ENCODE measurements at places on chromosomes 12 and 14. TPM values are rescaled to one million over a fixed set of nuclear protein-coding genes. Genes with fewer than 3 reads are reported as not detected.

- H3K27ac ChIP-seq = peak overlapping the region; percentile 92
- no peaks in the 10 kb centered on the region for H3K36me3 ChIP-seq
- peaks cover 54% of the 10 kb centered on the region for H3K4me1 ChIP-seq
Observed at GRCh38 chr12:54359762-54360351, 4.4 kb downstream of the GPR84 start.

Gene RNASE7
- not detected for total RNA-seq

DNA sequence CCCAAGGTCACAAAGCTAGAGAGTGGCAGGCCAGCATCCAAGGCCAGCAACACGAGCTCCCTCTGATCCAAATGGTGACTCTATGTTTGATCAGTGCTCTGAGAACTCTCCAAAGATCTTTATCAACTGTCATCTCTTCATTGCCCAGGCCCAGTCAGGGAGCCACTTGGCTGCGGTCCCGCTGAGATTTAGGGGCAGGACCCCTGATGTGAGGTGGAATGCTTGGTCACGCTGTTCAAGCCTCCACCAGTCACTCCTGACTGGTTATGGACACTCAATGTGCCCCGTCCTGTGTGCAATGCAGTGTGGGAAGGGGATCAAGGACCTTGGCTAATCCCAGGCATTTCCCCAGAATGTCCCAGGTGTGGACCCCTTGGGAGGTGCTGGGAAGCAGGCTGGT is 19.8 kb upstream of the TCL1B start:
- H3K4me1 ChIP-seq = peaks cover 6% of the 10 kb centered on the region
- no peaks in the 10 kb centered on the region for H3K27me3 ChIP-seq
- no peak for DNase-seq
- H3K27ac ChIP-seq = no peak overlapping the region
- H3K36me3 ChIP-seq = no peaks in the 10 kb centered on the region

DNA sequence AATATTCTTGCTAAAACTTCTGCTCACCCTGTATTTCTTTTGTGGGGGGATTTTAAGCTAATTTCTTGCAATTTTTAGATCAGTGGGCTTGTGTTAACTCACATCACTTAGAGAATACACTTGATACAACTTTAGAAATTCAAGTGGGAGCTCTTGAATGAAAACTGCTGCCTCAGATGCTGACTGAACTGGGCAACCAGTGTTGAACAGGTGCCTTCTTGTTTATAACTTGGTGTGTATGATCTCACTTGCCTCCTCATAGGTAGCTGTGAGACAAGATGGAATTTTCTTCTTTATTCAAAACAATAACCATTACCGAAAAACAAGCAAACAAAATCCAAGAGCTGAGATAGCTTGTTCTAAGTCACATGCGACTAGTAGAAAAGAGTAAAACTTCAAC is 63.5 kb downstream of the FGD4 start:
- H3K27ac ChIP-seq = no peak overlapping the region
- DNase-seq = no peak
- no peaks in the 10 kb centered on the region for H3K36me3 ChIP-seq
- H3K4me3 ChIP-seq = no peak overlapping the region
- no peaks in the 10 kb centered on the region for H3K27me3 ChIP-seq

GRCh38 chr12:129486931-129487330 is 416.9 kb downstream of the TMEM132D start:
- no peaks in the 10 kb centered on the region for H3K4me1 ChIP-seq
- H3K36me3 ChIP-seq = no peaks in the 10 kb centered on the region

Gene RPL10L
- total RNA-seq = not detected

- no peaks in the 10 kb centered on the region for H3K36me3 ChIP-seq
- no peaks in the 10 kb centered on the region for H3K27me3 ChIP-seq
- H3K27ac ChIP-seq = no peak overlapping the region
- H3K4me3 ChIP-seq = no peak overlapping the region
- H3K4me1 ChIP-seq = no peaks in the 10 kb centered on the region
Observed at GRCh38 chr12:132222096-132222807, 78.0 kb downstream of the NOC4L start.

DNA sequence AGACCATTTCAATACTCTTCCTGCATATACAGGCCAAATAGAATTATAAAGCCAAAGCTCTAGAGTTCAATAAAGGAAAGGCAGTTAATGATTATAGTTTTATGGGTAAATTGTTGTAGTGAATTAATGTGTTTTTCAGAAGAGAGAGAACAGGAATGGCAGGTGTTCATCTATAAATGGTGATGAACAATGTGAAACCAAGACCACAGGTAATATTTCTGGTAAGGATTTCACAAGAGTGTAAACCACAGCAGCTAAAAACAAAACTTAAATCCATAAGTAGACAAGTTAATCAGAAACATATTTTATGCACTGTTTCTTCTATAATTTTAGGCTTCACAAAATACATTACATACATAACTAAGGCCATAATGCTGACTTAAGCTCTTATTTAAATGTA is 204.4 kb downstream of the SYT1 start:
- H3K4me1 ChIP-seq = no peaks in the 10 kb centered on the region
- no peak for DNase-seq
- H3K27me3 ChIP-seq = no peaks in the 10 kb centered on the region
- H3K27ac ChIP-seq = no peak overlapping the region
- no peak overlapping the region for H3K4me3 ChIP-seq
- H3K36me3 ChIP-seq = no peaks in the 10 kb centered on the region

Gene TAS2R42
- not detected for total RNA-seq

- H3K27ac ChIP-seq = no peak overlapping the region
- no peaks in the 10 kb centered on the region for H3K36me3 ChIP-seq
- H3K4me1 ChIP-seq = no peaks in the 10 kb centered on the region
Observed at GRCh38 chr14:39228509-39229221, 5.0 kb upstream of the MIA2 start.

- H3K4me1 ChIP-seq = no peaks in the 10 kb centered on the region
- no peaks in the 10 kb centered on the region for H3K27me3 ChIP-seq
- H3K4me3 ChIP-seq = no peak overlapping the region
Observed at GRCh38 chr12:75101781-75102180, 107.9 kb downstream of the KCNC2 start.

Data from esophagus muscularis mucosa (tissue), 4 donors.